Pancreas (tissue), 10 donors: ENCODE measurements at places on chromosomes 12 and 14. TPM values are rescaled to one million over a fixed set of nuclear protein-coding genes. Genes with fewer than 3 reads are reported as not detected.

TMEM132D gene
- 0.72 TPM for total RNA-seq

DNA sequence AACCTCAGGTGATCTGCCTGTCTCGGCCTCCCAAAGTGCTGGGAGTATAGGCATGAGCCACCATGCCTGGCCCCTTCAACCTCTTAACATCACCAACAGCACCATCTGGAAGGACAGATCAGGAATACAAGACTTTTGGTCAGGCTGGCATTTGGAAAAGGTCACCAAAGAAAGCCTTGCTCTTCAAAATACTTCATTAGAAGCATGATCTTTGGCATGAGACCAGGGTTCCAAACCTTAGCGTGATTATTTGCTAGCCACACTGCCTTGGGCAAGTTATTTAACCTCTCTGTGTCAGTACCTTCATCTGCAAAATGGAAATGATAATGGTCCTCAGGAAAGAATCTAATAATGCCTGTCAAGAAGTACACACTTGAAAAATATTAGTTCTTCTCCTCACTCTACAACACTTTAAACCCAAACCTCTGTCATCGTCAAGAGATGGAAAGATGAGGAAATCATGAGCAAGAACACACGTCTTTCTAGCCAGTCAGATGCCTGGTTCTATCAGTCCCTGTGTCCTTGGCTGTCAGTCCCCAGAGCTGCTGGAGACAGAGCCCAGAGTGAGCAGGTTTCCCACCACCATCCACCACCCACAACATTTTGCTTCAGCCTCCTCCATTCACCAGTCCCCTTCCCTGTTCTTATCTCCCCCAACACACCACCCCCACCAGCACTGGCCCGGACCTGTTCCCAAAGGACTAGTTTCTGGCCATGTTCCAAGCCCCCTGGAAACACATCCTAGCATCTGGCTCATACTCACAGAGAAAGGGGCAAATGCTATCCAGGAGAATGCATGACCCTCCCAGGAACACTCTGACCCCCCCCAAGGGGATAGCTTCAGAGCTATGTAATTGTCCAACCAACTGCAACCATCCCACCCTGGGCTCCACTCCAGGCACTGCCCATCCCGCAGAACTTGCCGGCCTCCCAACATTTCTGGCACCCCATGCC lies 2.0 kb downstream of the ADCY6 start:
- DNase-seq, result no peak

GRCh38 chr12:11694528-11694927 lies 45.1 kb downstream of the ETV6 start:
- DNase-seq, result no peak

- no peak for DNase-seq
Measured at GRCh38 chr12:49873361-49873934, 30.3 kb downstream of the FAIM2 start.

BATF gene
- total RNA-seq, result not detected

SCFD1 gene
- 58.4 TPM for total RNA-seq

- no peak for DNase-seq
Measured at GRCh38 chr12:19409376-19409775, 29.9 kb upstream of the AEBP2 start.

CLEC6A gene
- not detected for total RNA-seq

SINHCAF gene
- total RNA-seq, result 39.9 TPM

DNA sequence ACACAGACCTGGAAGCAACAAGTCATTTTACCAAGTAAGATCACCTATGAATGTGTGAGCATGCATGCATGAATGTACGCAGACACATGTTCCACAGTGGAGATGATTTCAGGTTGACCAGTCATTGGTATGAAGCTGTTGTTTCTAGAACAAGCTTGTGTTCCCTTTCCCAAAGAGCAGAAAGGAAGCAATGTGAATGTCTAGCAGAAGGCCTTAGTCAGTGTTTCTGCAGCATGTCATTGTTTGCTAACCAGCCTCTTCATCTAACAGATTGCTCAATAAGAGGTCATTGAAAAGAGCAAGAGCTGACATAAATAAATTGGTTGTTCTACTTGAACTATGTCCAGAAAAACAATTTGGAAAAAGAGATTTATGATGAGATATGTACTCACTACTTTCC lies 191.4 kb downstream of the PLCZ1 start:
- no peak for DNase-seq

DNA sequence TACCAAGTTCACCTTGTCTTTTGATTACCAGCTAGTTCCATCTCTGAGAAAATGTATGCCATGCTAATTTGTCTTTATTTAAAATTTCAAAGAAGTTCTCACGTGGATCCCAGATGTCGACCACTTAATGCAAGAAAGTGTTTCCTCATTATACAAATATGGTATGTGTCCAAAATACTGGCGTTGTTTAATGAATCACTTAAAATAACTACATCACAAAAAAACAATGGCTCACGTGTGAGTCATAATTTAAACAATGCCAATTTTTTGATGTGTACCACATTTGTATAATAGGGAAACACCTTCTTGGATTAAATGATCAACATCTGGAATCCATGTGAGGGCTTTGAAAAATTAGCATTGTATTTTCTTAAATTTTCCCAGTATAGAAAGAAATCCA lies 40.8 kb downstream of the DBX2 start:
- no peak for DNase-seq

AQP6 gene
- total RNA-seq, result 0.09 TPM

DNA sequence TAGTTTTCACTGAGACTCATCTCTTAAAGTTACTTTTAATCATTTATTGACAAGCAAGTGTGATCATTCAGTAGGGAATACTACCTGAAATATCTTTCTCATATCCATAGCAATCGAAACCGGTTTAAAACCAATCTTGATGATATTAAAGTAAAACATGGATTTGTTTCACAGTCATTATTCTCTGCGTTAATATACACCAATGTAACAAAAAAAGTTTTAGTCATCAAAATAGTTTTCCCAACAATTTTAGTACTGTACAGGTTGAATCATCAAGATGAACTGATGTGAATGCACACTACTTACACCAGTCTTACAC lies 137.0 kb upstream of the KRAS start:
- DNase-seq, result no peak

GRCh38 chr14:22251090-22251489 lies 337.9 kb downstream of the DAD1 start:
- DNase-seq, result no peak

TSPAN19 gene
- 0.15 TPM for total RNA-seq

- no peak for DNase-seq
Measured at GRCh38 chr14:74022346-74022745, 3.2 kb downstream of the BBOF1 start.

GRCh38 chr14:69580009-69580577 lies 5.4 kb upstream of the CCDC177 start:
- DNase-seq, result no peak

FKBP4 gene
- total RNA-seq, result 53.8 TPM

DNA sequence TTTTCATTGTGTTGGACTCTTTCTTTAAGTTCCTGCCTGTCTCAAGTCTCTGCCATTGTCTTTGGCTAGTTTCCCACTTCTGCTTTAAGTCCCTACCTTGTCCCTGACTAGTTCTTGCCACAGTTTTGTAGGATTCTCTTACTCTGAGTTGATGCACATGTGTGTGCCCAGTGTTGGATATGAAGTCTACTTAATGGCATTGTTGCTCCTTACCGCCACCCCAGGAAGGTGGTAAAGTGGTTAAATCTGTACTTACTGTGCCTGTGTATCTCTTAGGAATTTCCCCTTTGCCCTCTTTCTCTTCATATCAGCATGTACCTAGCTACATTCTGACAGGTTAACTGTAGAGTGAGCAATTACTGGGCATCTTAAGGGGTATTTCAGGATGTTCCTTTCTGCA lies 227.1 kb downstream of the NUBPL start:
- no peak for DNase-seq

TPH2 gene
- total RNA-seq, result not detected

DNA sequence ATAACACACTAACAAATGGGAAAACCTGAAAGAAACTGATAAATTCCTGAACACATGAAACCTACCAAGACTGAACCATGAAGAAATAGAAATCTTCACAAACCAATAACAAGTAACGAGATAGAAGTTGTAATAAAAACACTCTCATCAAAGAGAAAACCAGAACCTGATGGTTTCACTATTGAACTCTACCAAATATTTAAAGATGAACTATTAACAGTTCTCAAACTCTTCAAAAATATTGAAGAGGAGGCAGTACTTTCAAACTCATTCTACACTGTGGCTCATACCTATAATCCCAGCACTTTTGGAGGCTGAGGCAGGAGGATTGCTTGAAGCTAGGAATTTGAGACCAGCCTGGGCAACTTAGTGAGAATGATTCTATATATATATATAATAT lies 48.4 kb upstream of the TMTC2 start:
- DNase-seq, result no peak

DNA sequence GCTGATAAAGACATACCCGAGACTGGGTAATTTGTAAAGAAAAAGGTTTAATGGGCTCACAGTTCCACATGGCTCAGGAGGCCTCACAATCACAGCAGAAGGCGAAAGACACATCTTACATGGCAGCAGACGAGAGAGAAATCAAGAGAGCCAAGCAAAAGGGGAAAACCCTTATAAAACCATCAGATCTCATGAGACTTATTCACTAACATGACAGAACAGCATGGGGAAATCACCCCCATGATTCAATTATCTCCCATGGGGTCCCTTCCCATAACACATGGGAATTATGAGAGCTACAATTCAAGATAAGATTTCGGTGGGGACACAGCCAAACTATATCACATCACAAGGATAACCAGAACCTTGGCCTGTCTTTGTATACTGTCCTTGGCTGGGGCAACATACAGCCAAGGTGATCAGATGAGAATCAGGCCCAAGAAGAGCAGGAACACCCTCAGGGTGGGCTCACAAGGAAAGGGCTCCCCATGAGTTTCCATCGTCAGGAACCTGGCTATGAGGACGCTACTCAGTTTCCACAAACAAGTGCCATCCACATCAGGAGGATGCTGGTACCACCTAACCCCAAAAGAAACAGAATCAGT lies 152.7 kb downstream of the FOXN3 start:
- DNase-seq, result no peak

DNA sequence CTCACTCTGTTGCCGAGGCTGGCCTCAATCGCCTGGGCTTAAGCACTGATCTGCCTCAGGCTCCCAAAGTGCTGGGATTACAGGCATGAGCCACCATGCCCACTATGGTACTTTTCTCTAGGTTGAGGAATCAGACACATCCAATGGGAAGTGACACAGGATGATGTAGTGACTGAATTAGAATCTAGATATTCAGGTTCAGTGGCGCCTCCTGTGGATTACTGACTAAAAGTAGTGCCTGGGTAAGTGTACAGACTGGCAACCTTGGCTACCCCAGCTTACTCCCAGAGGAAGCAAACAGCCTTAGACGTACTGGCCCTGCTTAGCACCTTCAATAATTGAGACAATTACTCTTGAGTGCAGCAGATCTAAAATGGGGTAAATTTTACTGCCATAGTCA lies 22.8 kb downstream of the GALNT8 start:
- DNase-seq, result no peak

DNA sequence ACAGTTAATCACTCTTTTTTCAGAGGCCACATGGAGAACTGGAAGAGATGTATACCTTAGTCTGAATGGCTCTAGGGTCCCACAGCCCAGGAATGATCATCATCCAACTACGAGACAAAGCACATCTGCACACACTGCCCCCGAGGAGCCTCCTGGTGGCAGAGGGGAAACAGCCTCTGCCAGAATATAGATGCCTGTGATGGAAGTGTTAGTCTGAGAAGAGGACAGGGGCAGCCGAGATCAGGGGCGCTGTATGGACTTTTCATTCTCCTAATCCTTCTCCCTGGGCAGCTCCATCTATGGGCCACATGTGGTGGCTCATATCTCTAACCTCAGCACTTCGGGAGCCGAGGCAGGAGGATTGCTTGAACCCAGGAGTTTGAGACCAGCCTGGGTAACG lies 82.8 kb upstream of the CAPRIN2 start:
- DNase-seq, result no peak

PPP2R5E gene
- 16.2 TPM for total RNA-seq

- DNase-seq, result no peak
Measured at GRCh38 chr12:24212496-24212895, 263.0 kb upstream of the SOX5 start.

PROX2 gene
- total RNA-seq, result not detected

- DNase-seq, result no peak
Measured at GRCh38 chr14:100679707-100680438, 46.8 kb upstream of the DLK1 start.

- DNase-seq, result no peak
Measured at GRCh38 chr12:87086118-87086891, 830.1 kb upstream of the MGAT4C start.

GRCh38 chr14:75991753-75992152 lies 6.2 kb downstream of the IFT43 start:
- DNase-seq, result no peak

SMCO2 gene
- total RNA-seq, result not detected
